ENCODE measurements at places on chromosomes 5 and 9.

DNA sequence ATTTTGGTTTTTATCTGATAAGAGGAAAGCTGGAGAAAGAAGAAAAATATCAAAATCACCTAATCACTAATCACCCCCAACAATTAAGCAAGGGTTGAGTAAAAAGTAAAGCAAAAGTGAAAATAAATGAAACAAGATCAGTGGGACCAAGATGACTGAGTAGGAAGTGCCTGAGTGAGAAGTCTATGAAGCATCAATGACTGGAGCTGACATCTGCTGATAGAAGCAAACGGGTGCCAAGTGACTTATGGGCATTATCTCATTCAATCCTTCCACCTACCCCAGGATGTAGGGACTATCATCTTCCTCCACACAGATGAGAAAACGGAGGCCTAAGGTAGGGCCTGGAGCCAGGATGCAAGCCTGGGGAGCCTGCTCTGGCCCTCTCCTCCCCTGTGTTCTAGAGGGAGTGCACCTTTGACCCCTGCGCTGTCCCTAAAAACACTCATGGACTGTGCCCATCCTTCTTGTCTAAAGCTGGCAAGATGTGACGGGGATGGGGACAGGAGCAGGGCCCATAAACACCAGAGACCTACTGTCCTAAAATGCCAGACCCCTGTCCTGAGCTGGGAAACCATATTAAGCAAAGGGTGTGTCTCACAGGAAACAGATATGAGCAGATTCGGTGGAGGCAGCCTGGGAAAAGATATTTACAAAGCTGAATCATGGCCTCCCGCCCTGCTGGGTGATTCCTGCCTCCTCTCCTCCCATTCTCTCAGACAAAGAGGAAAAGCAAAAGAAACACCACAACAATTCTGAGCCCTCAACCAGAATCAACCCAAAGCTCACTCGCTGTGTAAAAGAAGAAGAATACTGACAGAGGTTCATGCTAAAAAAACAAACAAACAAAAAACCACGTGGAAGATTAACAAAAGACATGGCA, 116.0 kb downstream of the AUH start:
- DNase-seq = no peak

DNA sequence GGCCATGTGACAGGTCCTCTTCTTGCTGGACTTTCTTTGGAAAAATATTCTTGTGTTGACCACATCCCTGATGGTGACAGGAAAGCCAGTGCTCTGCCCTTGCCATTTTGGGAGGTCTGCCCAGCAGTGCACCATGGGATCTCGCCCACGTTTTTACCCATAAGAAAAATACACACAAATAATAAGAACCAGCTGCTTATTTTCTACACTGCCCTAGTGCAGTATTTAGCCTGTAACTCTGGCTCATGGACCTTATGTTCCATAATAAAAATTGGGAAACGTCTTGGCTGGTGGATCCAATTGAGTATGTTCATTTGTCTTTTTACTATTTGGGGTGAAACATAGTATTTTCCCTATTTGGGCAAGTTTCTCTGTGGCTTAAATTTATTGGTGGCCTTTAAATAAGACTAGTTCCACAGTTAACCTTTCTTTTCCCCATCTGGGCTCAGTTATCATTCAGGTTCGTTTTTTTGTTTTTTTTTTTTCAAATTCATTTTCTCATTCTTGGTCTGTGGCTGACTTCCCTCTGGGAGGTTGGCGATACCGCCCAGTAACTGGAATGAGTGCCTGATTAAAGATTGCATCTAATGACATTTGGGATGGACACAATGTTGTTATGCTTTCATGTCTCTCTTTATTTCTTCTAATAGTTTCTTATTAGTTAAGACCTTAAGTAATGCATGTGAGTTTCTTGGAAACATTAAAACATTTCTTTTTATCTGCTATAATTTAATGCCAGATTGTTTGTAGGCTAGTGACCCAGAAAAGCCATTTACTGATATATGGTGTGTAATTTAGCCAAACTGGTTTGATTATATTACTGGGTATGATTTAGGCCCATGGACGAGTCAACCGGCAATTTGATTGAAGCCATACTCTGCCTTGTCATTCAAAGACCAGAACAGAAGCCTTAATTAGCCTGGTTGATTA, 163.7 kb downstream of the FGF10 start:
- no peak for DNase-seq

DNA sequence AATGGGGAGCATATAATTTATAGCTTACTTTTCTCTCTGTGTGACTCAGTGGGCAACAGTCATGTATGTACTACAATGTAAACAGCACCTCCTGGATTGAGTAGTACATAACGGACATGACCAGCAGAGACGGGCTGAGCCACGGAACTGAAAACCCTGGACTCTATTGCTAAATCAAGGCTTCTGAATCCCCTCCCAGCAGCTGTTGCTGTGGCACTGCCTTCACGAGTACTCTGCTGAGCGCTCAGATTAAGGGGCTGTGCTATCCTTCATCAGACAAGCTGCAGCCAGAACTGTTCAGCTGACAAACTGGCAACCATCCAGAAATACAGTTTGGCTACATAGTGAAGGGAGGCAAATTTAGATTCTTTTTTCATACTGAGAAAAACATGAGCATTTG, 131.3 kb upstream of the CCDC180 start:
- no peak for DNase-seq

DNA sequence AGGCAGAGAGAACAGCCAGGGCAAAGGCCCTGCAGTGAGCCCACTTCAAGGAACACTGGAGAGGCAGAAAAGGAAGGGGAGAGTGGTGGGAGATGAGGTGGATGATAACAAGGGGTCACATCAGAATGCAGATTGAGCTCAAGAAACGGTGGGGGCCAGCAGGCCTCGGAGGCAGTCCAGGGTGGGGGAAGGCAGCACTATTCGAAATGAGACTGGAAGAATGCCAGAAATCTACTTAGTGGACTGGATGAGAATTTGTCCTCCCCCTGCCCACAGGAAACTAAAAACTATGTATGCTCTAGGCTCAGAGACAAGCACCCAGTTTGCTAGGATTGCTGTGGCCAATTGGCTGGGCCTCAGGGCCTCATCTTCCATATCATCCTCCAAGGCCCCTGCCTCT, 148.7 kb downstream of the ADAMTS12 start:
- DNase-seq = no peak

GRCh38 chr9:129373361-129373760, 195.3 kb upstream of the IER5L start:
- DNase-seq = no peak

DNA sequence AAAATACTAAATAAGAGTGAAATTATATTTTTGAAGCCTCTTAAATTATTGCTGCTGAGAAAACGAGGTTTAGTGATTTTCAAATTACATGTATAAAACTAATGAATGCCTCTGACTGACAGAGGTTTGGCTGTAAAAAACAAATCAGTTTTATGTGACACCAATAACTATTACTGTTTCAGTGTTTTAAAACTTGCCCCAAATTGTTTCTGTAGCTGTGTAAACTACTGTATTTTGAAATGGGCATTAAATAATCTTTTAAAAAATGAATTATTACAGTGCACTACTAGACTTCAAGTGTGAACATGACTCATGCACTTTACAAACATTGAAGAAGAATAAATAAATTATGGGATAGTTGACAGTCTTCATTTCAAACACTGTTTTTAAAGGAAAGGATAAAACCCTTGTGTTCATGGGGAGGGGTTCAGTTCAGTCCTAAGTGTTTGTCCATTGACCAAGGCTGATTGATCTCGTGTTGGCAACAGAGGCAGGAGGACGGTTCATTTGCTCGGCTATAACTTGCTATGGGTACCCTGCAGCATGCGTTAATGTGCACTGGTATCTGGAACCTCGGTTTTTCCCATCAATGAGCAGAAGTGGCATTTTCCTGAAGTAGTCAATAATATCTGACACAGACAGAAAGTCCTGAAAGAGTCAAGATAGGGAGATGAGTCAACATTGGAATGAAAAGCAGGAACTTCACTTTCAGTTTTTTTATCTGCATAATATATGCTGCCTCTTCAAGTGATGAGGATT, 15.6 kb downstream of the C5orf58 start:
- no peak for DNase-seq

- no peak for DNase-seq
These were observed 917.9 kb upstream of the CDH10 start for GRCh38 chr5:25562656-25563055.

- DNase-seq = no peak
These were observed 71.7 kb downstream of the GRIA1 start for GRCh38 chr5:153562189-153562588.

DNA sequence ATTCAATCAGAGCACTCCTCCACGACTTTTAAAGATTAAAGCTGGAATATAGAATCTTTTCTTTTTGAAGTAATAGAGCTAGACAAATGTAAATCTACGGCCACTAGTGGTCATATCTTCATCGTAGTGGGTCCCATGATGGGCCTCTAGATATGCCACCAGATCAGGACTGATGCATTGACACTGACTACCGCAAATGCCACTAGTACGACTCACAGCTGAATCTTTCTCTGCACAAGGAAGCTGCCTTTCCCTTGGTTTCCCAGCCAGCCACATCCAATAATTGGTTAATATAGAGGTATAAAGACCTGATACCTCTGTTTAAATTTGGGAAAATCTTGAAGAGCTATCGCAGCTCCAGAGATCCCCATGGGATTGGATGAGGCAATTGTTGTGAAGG, 37.8 kb upstream of the ADRB2 start:
- no peak for DNase-seq

DNA sequence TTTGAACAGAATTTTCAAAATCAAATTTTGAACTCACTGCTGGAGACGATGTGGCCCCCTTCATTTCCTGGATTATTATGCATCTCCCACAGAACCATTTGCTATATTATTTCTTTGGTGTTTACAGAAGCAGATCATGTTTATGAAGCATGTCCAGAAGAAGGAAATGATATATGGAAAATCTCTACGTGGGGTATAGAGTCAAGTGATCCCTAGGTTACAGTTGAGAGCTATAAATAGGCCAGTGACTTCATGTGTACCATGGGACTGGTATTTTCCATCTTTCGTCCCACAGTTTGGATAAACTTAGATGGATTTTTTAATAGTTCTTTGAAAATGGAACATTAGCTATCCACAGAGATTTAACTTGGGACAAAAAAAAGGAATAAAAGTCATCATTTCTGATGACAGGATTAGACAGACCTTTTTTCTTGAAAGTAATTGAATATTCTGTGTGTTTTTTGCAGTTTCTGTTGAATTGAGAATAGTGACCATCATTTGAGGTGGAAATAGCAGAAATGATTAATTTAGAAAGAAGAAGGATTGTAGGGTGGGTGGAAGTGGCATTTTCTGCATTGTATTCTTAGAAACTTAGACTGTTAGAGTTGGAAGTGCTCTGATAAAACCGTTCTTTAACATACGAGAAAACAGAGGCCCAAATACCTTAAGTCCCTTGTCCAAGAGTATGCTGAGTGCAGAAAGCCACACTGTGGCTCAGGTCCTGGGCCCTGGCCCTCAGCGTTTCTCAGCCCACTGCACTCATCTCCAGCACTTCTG, 136.4 kb downstream of the PIP5K1B start:
- no peak for DNase-seq

DNA sequence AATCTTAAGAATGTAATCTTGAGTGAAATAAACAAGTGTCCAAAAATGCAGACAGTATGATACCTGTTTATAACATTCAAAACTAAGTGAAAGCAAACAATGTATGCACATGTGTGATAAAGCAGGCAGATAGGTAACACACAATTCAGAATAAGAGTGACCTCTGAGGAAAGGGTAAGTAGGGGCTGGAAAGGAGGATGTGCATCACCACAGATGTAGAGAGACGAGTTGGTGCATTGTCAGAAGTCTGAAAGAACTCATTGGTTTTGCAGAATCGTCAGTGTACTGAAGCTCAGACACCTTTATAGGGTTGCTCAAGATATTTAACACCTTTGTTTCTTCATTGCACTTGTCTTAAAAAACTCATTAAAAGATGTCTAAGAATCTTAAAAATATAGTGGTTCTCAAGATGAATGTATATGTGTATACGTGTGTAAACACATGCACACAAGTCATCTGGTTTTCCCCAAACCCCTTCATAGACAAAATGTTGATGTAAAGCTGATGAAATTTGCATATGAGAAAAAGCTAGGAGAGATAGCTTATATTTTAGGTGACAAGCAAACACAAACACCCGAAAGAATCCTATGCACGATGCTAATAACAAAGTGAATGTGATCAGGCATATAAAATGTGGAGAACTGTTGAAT, 197.6 kb upstream of the MEF2C start:
- DNase-seq = no peak
